ENCODE measurements at places on chromosomes 6 and 20.

DNA sequence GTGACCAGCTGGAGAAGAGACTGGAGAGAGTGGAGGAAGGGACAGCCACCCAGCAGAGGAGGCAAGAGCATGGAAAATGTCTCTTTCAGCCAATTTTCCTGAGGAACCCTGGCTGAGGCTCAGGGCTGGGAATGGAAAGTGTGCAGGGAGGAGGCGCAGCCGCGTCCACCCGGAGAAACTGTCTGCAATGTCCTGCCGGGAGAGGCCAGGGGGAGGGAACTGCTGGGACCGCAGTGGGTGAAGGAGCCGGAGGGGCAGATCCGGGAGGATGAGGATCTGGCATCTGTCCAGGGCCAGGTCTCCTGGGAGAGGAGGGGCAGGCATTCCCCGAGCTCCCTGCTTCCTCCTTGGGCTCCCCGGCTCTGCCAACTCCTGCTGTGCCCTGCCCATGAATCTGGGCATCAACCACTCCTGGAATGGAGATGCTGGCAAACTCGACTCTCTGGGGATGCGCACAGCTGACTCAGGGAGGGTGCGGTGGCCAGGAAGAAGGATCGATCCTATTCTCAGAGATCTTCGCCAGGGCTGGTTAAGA, 17.4 kb upstream of the HM13 start:
- no peak for DNase-seq

DNA sequence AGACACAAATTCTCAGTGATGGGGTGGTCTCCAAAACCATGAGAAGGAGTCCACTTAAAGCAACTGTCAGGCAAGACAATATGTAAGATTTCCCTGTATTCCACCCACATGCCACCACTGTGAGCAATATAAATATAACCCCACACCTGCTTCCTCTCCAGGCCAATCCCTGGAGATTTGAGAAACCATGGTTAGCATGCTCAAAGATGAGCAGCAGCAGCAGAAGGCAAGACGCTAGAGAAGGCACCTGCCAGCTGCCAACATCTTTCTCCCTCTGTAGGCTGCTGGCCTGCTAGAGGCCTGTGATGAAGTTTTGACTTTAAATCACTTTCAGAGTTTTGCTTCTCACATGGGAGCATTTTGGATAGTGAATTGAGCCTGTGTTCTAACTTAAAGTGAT, 7.9 kb upstream of the SOD2 start:
- no peak for DNase-seq

GRCh38 chr20:46549188-46549972, 1.1 kb downstream of the OCSTAMP start:
- DNase-seq = no peak

DNA sequence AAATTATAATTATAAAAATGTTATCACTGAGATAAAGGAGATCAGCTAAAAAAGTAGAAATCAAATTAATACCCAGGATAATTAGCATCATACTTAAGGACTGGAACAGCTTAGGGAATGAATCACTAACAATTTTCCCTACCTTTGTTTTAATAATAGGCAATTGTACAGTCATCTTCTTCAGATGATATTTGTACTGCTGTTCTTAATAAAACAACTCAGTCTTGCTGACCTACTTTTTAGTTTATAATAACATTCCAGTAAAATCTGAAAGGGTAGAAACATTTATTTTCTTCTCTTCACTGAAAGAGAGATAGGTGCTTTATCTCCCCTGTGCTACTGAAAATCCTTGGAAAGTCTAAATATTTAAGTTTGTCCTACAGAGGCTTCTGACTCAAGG, 271.2 kb upstream of the THEMIS start:
- no peak for DNase-seq

GRCh38 chr6:135274561-135275293, 93.6 kb downstream of the MYB start:
- DNase-seq = no peak

- no peak for DNase-seq
Measured at GRCh38 chr20:62665826-62666735, 23.8 kb downstream of the SLCO4A1 start.

- DNase-seq = no peak
Measured at GRCh38 chr6:163901681-163902080, 487.2 kb downstream of the QKI start.

GRCh38 chr6:112066606-112067005, 12.7 kb downstream of the CCN6 start:
- no peak for DNase-seq

- DNase-seq = peak; percentile 7
Measured at GRCh38 chr6:132964101-132964867, 149.9 kb downstream of the RPS12 start.

DNA sequence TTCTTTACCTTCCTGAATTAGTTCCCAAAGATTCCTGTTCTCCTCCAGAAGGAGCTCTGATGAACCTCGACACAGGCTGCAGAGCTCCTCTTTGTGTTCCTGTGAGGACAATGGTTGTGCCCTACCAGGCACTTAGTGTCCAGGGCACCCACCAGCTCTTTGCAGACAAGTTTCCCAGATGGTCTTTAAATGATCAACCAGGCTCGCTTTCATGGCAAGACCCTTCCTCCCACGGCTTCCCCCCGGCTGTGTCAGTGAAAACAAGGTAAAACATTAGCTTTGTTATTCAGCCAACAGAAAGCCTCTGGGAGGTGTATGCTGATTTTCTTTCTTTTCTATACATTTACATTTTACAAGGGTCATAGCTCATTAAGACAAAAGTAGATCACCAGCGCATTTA, 32.3 kb upstream of the CNKSR3 start:
- no peak for DNase-seq

DNA sequence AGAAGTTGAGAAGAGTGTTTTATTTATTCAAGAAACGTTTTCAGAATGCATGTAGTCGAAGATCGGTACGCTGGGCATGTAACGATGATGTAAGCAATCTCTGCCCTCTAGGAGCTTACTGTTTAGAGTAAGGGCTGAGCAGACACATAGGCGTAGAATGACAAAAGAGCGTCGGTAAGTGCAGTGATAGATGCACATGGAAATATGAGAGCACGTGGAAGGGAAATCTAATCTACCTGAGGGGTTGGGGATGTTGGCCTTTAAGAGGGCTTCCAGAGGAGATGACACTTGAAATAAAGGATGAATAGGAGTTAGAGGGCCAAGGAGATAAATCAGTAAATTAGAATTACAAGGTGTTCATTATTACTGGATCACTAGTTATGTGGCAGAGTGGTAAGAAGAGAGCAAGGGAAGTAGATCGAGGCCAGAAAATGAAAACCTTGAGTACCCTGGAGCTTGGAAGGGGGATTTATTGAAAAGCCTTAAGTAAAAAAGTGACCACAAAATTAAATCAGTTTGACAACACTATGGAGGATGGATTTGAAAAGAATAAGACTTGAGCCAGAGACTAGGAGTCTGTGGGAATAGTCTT, 782 bp downstream of the TRMT11 start:
- no peak for DNase-seq

- DNase-seq = peak; percentile 25
Measured at GRCh38 chr6:108002365-108003221, 44.6 kb upstream of the SEC63 start.

GRCh38 chr6:143276436-143276835, 174.1 kb downstream of the ADAT2 start:
- no peak for DNase-seq

GRCh38 chr6:3457710-3458602, 1.1 kb upstream of the SLC22A23 start:
- DNase-seq = peak; percentile 31

- DNase-seq = no peak
Measured at GRCh38 chr20:39944861-39945260, 744.2 kb downstream of the MAFB start.

GRCh38 chr6:113120224-113120581, 736.9 kb upstream of the MARCKS start:
- no peak for DNase-seq

- DNase-seq = no peak
Measured at GRCh38 chr6:16706911-16707783, 54.1 kb downstream of the ATXN1 start.

DNA sequence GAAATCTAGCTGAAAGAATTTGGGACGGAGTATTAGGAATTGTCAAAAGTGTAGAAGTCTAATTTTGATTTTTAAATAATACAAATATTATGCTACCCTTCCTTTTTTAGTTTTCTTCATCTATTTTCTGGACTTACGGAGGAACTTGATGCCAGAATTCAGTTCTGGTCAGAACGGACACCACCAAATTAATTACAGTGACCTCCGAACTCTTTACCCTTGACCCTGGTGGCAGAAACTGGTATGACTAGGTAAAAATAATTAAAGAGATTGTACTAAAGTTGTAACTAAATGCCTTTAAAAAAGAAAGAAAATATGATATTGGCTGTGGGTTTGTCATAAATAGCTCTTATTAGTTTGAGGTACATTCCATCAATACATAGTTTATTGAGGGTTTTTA, 751.1 kb upstream of the MAP3K7 start:
- DNase-seq = no peak

DNA sequence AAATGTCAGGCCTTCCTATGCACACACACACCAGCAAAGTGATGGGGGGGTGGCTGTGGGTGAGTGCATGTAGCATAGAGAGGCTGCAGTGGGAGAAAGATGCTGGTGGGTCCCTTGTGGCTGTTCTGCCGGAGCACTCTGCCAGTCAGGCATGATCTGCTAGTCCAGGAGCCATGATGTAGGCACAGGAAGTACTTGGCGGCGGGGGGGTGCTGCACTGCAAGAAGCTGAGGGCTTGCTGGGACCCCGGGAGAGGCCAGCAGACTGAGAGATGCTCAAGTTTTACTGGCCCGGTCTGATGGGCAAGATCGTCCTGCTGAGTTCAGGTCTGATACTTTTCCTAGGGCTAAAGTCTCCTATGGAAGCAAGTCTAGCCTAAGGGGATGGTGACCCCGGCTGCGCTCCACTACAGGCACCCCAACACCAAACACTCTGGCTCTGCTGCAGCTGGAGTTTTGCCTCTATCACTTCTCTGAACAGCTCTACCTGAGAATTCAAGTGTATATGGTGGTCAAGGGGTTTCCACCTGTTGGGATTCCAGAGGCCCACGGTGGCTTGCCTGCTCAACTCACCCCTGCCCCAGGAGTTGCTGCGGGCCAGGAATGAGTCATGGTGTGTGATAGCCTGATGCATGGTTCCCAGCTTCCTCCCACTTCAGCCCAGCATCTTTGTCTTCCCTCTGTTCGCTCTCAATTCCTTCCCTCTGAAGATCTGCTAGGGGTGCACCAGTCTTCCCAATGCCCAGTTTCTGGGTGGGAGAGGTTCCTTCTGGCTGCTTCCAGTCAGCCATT, 971.8 kb upstream of the ADGRB3 start:
- no peak for DNase-seq

- DNase-seq = no peak
Measured at GRCh38 chr6:14053811-14054210, 63.8 kb upstream of the CD83 start.

DNA sequence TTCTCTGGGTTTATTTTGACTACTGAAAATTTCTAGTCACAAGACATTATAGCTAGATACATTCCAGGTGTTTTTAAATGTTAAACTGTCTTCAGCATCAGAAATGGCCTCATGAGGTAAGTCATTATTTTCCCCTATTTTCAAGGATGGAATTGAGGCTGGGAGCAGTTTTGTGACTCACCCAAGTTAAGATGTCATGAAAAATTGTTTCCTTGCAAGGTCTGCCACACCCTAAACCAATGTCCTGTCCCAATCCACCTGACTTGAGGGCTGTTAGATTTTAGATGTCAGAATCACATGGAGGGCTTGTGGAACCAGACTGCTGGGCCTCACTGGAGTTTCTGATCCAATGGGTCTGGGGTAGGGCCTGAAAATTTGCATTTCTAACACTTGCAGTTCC, 16.9 kb downstream of the SLC22A3 start:
- no peak for DNase-seq

GRCh38 chr6:31285486-31285885, 13.6 kb upstream of the HLA-C start:
- DNase-seq = no peak

DNA sequence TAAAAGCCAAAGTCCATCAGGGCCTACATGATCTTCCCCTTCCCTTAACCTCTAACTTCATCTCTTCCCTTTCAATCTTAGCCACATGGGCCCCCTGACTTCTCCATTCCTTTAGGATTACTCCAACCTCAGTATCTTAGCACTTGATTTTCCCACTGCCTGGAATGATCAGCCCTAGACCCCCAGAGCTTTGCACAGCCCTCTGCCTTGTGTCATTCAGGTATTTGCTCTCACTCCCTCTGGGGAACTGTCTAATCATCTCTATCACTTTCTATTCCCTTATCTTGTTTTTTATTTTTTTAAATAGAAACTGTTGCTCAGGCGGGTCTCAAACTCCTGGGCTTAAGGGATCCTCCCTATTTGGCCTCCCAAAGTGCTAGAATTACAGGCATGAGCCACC, 13.3 kb upstream of the ZNFX1 start:
- no peak for DNase-seq

DNA sequence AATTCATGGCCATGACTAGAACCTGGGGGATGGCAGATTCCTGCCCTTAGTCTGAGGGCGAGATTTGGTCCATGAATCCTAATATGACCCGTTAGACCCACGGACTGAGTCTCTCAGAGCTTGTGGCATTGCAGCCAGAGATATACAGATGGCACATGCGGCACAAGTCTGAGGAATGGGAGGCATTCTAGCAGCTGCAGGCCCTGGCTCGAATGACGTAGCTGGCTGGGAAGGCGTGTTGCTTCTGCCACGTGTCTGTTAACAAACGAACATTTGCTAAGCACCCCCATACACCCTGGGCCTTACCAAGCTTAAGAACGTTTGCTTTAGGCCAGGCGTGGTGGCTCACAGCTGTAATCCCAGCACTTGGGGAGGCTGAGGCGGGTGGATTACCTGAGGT, 68.0 kb downstream of the CD164 start:
- no peak for DNase-seq

DNA sequence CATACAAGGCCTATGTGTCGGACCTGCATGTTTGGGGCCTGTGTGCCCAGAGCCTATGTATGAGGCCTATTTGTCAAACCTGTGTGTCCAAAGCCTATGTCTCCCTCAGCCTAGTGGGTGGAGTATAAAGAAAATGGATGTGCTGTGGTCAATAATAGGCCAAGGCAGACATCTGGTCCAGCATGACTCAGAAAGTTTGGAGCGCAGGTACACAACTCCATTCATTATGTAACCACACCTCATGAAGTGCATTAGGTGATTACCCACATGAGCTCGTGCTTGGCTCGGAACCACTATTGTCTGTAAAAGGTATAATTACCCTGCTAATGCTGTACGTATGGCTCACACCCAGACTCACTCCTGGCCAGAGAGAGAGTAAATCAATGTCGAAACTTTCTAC, 302.4 kb upstream of the POU3F2 start:
- DNase-seq = no peak

DNA sequence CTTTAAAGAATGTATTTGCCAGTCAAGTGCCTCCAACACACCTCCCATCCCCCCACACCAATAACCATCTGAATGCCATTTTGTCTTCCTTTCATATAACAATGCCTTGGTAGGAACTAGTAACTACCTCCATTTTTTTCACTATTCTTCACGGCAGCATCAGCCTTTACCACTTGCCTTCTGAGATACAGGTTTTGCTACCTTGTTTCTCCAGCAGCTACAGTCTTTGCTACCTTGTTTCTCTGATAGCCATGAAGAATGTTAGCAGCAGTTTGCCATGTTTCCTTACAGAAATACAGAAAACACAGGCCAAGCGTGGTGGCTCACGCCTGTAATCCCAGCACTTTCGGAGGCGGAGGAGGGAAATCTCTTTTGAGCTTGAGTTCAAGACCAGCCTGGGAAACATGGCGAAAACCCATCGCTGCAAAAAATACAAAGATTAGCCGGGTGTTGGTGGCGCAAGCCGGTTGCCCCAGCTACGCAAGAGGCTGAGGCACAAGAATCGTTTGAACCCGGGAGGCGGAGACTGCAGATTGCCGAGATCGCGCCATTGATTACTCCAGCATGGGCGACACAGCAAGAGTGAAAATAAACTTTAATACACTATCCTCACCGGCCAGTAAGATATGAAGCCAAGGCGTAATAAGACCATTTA, 100.9 kb downstream of the HFE start:
- no peak for DNase-seq
